AG09309 (cell line): ENCODE measurements at places on chromosomes 7 and 10.

GRCh38 chr7:35695473-35695850 lies 527 bp upstream of the HERPUD2 start:
- no peak for DNase-seq

DNA sequence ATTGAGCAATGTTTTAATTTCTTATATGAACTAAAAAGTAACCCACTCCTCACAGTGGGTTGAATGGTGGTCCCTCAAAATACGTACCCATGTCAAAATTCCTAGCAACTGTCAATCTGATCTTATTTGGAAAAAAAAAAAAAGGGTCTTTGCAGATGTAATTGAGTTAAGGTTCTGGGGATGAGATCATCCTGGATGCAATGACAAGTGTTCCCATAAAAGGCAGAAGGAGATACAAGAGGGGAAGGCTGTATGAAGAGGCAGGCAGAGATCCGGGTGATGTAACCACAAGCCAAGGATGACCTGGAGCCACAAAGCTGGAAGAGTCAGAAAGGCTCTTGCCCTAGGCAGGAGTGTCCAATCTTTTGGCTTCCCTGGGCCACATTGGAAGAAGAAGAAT lies 516.3 kb upstream of the MKI67 start:
- DNase-seq: no peak

DNA sequence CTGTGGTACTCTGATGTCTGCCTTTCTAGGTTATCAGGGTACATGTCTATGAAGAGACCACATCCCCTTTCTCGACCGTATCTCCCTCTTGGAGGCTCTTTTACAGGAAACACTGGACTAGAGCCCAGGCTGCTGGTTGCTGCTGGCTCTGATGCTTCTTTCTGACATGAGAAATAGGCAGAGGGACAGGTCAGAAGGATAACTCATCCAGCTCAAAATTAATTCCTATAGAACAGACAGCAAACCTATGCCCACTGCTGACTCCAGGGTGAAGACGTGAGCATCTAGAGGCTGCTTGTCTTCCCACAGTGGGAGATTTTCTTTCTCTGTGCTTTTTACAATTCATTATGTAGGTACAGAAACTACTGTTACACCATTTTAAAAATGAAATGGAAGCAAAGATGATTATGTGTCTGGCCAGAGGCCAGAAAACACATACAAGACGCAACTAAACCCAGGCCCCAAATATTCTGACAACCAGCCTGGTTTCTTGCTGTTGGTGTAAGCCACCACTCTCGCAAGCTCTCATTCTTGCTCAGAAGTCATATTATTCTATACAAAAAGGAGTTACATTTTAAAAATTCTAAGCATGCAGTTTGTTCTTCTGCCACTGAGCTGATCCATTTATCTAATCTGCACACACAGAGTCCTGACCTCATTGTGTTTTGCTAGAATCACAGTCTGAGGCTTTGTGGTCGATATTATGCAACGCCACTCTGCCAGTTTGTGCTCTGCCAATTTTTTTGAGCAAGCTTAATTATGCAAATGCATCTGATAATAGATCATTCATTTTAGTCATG lies 424.3 kb downstream of the KIF20B start:
- DNase-seq: no peak

- DNase-seq: no peak
Measured at GRCh38 chr10:2791774-2792443, 275.4 kb upstream of the PFKP start.

DNA sequence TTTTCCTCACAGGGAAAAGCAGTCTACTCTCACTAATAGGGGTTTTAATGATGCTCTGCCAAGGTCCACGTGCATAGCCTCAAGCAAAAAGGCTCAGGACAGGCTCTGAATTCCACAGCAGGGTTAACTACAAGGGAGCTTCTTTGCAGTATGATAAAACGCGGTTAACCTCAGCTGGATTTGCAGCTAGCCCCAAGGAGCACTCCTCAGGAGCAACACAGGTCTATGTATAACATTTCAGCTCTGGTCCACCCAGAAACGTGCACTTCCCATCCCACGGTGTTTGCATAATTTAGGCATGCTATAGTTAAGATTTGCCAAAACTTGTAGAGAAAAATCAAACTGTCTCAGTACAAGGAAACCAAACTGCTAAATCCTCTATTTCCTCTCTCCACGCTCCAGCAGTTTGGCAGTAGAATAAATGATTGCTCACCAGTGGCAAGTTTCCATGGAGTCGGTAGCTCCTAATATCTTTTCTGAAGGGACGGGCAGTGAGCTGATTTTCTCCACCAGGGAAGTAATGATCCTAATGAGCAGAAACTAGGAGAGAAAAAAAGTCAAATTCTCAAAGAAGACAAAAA lies 13.1 kb upstream of the ASB4 start:
- DNase-seq: peak; percentile 5

- no peak for DNase-seq
Measured at GRCh38 chr7:98240961-98241673, 10.9 kb downstream of the TECPR1 start.

- no peak for DNase-seq
Measured at GRCh38 chr7:696812-697551, 29.5 kb upstream of the DNAAF5 start.

GRCh38 chr7:29825775-29826529 lies 19.6 kb downstream of the WIPF3 start:
- DNase-seq: no peak

- DNase-seq: no peak
Measured at GRCh38 chr10:132554053-132554990, 16.7 kb downstream of the INPP5A start.

DNA sequence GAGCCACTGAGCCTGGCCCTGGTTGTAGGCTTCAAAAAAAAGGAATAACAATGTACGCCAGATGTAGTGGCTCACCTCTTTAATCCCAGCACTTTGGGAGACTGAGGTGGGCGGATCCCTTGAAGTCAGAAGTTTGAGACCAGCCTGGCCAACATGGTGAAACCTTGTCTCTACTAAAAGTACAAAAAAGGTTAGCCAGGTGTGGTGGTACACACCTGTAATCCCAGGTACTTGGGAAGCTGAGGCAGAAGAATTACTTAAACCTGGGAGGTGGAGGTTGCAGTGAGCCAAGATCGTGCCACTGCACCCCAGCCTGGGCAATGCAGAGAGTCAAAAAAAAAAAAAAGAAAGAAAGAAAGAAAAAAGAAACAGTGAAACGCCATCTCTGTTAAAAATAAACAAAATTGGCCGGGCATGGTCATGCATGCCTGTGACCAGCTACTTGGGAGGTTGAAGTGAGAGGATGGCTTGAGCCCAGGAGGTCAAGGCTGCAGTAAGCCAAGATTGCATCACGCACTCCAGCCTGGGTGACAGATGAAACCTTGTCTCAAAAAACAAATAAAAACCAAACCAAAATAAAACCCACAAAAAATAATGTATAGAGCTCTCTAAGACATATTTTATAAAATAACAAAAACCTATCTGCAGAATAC lies 4.7 kb upstream of the KLHDC10 start:
- no peak for DNase-seq

GRCh38 chr7:88401009-88401623 lies 94.4 kb upstream of the STEAP4 start:
- DNase-seq: no peak

DNA sequence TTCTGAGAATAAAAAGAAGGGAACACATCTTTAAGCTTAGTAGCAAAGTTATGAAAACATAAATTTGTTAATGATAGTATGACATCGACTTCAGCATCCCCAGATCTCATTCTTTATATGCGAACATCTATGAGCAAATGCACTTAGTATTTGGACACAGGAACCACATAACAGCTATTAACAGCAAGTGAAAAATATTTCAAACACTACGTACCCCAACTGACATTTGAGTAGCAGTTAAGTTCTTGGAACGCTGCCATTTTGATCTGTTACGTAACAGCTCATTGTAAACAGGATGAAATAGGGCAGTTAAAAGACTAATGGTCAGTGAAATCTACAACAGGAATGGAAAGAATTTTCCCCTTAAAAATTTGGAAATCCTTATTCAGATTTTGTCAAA lies 428.9 kb downstream of the TNS3 start:
- peak; percentile 85 for DNase-seq

DNA sequence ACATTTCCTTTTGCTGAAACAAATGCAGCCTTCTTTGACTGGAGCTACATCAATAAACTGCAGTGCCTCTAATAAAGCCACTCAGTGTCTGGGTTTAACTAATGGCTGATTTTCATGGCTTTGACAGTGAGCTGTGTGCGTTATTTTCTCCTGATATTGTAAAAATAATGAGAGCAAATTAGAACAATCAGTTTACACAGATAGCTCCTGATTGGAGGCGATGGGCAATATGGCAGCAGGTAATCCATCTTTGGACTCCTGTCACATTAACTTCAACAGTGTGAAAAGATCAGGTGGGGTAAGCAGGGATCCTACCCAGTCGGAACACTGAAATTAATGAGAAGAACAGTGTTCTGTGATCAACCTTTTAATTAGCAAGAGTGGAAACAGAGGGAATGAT lies 100.7 kb downstream of the POLL start:
- no peak for DNase-seq

- no peak for DNase-seq
Measured at GRCh38 chr10:93595378-93596161, 5.5 kb downstream of the RBP4 start.

DNA sequence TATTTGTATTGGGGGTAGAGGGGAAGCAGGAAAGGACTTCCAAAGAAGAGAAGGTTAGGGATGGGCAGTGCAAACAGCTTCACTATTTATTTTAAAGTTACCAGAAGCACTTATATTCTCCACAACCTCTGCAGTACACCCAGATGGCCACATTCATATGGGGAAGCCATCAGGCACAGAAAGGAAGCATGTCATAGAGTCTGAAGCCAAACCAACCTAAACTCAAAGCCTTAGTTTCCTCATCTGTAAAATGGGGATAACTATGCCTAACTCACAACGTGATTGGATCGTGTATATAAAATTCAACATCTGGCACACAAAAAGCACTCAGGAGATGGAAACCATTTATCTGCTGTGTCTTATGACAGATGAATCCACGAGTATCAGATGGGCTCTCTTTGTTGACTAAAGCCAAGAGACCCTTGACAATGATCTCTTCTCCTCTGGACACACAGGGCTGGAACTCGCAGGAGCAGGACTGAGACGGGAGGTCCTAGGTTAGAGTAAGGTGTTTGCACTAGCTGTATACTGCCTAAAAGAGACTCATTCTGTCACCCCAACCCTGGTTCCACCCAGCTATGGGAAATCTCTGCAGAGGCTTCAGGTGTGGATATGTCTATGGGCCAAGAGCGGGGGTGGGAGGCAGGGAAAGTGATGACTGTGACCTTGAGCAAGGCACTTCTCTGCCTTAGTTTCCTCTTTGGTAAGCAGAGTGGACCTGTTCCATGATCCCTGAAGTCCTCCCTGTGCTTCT lies 1.8 kb downstream of the KIAA1549 start:
- DNase-seq: no peak

DNA sequence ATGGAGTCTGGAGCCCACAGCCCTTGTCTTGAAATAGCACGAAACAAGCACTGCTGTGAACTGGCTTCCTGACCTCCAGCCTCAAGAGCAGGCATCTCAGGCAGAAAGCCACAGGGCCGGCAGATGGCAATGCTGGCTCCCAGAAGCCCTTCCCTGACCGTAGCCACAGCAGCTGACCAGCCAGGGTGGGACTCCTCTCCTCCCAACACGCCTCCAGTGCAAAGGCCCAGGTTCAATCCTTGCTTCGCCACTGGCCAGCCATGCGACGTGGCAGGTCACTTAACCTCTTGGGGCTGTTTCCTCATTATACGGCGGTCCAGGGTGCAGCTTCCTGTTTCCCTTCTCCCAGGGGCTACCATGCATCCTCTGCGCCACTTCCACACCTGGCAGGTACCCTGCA lies 12.8 kb downstream of the PRKAG2 start:
- DNase-seq: no peak

GRCh38 chr10:35135861-35136260 lies 9.2 kb downstream of the CREM start:
- DNase-seq: no peak

DNA sequence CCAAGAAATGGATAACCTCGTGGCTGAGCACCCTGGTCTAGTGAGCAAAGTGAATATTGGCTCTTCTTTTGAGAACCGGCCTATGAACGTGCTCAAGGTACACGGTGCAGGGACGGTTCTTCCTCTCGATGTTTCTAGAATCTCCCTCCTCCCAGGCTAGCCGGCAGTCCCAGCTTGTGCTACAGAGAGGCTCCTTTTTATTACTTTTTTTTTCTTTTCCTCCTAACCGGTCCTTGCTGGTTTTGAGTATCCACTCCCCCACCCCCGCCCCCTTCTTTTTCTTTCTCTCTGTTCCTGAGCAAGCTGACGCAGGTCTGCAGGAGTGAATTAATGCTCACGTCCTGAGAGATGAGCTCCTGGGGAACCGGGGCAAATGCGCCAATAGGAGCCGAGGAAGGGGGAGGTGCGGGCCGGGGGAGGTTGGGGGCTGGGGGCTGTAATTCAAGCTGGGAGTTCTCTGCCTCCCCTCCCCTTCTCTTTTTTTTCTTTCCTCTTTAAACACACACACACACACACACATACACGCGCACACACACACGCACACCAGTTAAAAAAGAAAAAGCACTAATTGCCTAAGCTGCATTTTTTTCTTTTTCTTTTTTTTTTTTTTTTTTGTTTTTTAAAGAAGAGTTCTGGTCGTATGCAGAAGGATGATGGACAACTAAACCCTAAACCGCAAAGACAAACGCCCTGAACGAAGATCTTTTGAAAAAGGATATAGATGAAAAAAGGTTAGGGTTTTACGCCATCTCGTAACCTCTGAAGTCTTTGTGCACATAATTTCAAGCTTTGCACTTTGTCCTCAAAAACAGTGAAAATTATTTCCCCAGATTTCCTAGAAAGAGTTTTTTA lies 6.6 kb downstream of the CPA2 start:
- DNase-seq: no peak

DNA sequence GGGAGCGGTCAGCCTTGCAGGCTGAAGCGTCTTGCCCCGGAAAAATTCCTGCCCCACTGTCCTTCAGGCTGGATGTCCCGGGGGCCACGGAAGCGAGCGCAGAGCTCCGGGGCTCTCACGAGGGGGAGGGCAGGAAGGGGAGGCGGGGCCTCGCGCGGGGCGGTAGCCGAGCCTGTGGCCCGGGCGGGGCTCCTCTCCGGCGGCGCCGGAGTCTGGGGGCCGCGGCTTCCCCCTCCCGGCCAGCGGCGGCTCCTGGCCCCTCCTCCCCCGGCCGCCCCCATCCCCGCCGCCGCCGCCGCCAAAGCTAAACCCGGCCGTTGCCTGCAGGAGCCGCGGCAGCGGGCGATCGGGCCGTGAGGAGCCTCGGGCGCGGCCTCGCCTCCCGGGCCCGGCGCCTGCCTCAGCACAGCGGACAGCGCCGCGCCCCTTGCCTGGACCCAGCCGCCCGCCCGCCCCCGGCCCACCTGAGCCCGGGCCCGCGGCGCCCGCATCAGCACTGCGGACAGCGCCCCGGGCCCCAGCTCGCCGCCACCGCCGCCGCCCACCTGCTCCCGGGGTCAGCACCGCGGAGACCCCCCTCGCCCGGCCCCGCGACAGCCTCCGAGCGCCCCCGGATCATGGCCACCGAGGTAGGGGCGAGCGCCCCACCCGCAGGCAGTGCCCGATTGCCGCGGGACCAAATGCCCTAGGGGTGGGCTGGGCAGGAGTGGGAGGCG lies at the start of gene GOLGA7B:
GOLGA7B (plus strand) TSS at position 157 of the 716 bp plus-strand sequence; CDS start at position 618, 461 bp downstream.
- DNase-seq: no peak

GRCh38 chr7:22235134-22235533 lies 121.8 kb downstream of the RAPGEF5 start:
- DNase-seq: no peak

GRCh38 chr7:99975782-99976521 lies at the start of gene AZGP1:
AZGP1 (minus strand) TSS chr7:99976031; CDS start chr7:99976020, 11 bp downstream.
- DNase-seq: no peak
